Activated naive CD4-positive, alpha-beta T cell treated with anti-CD3 and anti-CD28 coated beads for 36 hours (primary cell): ENCODE measurements at places on chromosomes 2 and 18.
A peak's percentile ranks its signal among the peaks of the same experiment; 100 is the strongest.

- no peak for DNase-seq
Measured at GRCh38 chr2:97737421-97738178, 24.2 kb downstream of the ZAP70 start.

- DNase-seq, result no peak
Measured at GRCh38 chr2:160336635-160337034, 136.6 kb upstream of the ITGB6 start.

DNA sequence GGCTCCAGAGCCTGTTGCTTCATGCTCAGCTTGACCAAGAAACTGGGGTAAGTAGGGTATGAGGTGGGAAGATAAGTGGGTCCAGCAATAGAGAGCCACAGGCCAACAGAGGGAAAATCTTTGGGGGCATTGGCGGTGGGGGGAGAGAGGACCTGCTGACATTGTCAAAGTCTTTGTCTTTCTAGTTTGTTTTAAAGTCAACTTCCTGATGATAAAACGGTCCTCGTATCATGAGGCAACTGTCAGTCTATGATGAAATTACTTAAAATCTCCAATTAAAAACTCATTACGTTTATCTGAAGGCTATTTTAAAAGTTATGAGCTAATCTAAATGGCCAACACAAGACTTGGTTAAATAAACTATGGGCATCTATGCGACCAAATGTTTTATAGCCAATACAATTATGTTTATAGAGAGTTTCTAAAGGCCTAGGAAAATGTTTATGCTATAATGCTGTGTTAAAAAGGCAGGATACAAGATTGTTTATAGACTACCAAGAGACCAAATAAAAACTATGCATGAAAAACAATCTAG is 84.4 kb upstream of the CD28 start:
- no peak for DNase-seq

DNA sequence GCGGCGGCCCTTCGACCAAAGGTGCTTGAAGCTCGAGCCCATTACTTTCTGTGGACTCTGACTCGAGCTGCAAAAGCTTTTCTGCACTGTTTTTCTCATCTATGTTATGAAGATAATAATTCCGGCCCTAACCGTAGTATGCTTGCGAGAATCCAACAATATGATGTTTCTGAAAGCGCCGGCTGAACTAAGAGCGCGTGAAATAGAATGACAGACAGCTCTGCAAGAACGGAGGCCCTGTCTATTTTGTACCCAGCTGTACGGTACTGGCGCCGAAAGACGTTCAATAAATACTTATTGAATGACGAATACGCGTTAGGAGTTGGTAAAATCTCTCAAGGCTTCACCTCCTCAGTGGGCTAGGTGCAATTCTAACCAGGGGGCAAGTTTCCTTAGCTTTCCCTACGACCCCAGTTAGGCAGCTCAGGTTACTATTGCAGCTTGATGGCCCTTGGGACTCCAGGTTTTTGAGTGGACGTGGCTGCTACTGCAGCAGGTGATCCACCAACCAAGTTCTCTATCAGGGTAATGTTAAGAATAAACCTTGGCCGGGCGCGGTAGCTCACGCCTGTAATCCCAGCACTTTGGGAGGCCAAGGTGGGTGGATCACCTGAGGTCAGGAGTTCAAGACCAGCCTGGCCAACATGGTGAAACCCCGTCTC is 570 bp downstream of the SCRN3 start:
- DNase-seq, result peak; percentile 20
